Fibroblast of skin of back (primary cell): ENCODE measurements at places on chromosomes 13 and 19.
A peak's percentile ranks its signal among the peaks of the same experiment; 100 is the strongest.

DNA sequence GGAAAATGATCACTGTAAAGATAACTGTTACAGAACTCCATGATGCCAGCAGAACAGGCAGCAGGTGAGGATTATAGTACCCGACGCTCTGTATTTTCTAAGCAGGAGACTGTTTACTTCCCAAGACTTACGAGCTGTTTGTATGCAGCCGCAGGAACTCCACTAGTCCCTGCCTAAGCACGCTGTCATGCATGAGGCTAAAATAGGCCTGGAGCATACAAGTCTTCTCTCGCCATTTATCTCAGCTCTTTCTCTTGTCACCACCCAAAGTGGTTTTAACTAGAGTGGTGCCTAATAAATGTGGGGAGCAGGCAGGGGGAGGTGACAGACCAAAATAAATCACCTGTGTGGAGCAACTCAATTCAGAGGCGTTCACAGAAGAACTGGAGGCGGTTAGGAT is 175.8 kb downstream of the TDRD3 start:
- DNase-seq: no peak

GRCh38 chr19:13017306-13018034 is 22.2 kb downstream of the NFIX start:
- no peak for DNase-seq

DNA sequence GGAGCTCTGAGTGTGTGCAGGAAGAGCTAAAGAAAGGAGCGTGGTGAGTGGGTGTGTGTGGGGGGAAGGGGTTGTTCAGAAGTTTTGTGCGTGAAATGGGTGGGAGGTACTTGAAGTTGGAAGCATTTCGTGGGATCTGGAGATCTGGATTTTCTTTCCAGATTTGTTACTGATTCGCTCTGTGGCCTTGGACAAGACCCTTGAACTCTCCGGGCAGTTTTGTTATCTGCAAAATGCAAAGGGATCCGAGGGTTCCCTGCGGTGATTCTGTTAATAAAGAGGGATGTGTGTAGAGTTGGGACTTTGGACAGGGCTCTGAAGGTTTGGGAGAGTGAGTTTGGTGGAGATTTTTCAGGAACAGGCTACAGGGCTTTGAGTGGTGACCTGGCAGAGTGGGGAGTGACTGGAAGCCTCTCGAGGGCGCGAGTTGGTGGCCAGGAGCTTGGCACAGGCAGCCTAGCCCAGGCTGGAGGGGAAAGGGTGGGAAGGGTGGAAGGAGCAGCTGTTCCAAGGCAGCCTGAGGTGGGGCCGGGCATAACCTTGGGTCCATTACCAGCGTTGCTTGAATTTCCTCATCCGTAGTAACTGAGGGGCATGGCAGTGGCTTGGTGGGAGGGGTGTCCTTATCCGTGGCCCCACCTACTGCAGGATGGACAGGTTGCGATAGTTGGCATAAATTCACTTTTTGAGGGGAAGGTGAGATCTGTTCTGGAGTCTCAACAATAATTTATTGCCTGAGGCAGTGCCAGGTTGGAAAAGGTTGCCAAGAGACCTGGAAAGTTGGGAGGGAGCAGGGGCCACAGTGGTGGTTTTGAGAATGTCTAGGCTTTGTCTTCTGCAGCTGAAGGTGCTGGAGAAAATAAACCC is 2.1 kb downstream of the ACTN4 start:
- no peak for DNase-seq

DNA sequence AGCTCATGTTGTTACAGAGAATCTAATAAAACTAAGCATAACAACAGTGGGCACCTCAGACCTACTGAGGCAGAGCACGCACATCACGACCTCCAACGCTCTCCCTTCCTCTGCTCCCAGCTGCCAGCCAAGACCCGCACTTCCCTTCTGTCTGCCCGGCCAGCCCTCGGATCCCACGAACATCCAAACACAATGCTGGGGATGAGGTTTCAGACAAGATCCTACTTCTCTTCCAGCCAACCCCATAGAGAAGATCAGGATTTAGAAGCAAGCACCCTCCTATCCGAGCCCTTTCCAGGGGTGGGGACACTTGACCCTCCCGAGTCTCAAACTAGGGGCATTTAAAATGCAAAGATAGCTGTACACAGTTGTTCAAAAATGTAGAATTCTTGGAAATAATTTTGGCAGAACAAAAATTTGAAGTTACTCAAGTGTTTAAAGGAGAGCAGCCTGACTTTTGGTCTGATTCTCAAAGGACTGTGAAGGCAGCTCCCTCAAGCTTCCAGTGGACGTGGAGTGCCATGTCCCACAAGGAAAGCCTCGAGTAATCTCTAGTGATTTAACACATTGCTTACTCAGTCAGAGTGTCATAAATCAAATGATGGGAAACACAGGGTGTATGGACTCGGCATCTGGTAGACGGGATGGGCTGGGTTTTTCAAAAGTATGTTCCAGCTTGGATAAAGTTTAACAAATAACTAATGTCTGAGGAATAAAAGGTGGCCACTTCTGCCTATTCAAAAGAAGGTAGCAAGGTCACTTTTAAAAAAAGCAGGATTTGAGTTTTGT is 32.8 kb downstream of the ANKRD10 start:
- no peak for DNase-seq

DNA sequence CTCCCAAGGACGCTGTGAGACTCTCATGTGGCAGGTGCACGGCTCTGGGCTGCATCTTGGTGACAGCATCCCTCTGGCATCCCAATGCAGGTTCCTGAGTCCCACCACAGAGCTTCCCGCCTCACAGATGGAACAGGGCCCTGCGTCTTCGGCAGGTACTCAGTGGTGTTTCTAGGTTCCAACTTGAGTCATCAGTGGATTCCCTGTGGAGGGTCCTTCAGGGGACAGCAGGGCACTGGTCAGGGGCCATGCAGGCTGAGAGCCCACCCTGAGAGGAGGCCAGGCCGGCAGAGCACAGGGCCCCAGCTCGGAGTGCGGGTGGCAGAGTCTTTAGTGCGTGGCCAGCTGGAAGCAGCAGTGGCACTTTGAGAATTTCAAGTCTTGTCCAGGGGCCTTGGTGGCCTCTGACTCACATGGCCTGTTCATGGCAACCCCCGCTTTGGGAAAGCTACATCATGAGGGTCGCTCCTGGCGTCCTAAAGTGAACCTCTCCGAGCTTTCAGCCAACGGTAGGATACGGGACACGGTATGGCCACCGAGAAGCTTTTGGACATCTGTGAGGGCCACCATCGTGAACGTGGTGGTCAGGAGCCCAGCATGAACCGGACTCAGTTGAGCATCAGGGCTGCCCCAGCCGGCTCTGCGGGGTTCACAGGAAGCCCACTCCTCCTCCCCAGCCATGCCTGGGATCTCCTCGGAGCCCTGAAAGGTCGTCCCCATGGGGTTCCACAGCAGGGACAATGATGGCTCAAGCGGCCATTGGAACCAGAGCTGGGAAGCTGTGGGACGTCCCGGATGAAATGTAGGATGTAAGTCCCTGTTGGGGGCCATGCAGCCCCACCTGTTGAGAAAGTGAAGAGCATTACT is 72.0 kb upstream of the MCF2L start:
- DNase-seq: no peak

GRCh38 chr13:111076155-111077013 is 38.7 kb upstream of the ARHGEF7 start:
- DNase-seq: no peak

DNA sequence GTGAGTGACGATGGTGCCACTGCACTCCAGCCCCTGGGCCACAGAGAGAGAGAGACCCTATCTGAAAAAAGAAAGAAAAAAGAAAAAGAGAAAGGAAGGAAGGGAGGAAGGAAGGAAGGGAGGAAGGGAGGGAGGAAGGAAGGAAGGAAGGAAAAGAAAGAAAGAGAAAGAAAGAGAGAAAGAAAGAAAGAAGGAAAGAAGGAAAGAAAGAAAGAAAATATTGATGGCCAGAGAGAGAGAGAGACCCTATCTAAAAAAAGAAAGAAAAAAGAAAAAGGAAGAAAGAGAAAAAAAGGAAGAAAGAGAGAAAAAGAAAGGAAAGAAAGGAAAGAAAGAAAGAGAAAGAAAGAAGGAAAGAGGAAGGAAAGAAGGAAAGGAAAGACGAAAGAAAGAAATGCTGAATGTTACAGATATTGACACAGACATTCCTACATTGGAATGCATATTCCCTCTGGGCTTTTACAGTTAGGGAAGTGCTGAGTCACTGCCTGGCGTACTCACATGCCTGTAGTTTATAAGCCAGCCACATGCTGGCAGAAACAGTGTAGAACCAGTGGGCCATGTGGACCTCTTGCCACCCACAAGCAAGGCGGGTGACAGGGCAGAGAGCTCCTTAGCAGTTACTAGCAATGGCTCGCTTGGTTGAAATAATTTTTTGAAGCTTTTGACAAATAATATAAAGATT is 34.6 kb upstream of the SLC46A3 start:
- DNase-seq: peak; percentile 97

GRCh38 chr19:30117636-30118145 is 175.7 kb downstream of the URI1 start:
- no peak for DNase-seq

DNA sequence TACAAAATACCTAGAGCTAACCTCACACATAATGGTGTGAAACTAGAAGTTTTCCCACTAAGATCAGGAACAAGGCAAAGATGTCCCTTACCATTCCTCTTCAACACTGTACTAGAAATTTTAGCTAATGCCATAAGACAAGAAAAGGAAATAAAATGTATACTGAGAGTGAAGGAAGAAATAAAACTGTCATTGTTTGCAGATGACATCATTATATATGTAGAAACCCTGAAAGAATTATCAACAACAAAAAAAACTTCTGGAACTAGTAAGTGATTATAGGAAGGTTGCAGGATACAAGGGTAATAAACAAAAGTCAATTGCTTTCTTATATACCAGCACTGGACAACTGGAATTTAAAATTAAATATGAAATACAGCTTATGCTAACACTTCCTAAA is 93.7 kb downstream of the TNFSF11 start:
- no peak for DNase-seq

DNA sequence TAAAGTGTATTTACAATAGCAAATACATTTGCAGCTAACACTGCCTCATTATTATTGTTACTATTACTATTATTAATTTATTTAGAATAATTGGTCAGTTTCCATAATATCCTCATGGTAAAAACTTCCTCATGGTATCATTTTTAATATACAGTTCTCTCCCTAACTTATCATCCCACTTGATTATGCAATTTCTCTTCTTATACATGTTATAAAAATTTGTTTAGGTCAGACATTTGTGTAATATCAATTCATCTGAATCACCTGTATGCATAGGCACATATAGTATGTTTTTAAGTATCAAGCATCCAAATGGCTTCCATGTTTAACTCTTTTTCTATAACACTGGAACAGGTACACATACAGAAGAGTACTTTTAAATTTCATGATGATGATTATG is 210.8 kb upstream of the STARD13 start:
- DNase-seq: no peak

DNA sequence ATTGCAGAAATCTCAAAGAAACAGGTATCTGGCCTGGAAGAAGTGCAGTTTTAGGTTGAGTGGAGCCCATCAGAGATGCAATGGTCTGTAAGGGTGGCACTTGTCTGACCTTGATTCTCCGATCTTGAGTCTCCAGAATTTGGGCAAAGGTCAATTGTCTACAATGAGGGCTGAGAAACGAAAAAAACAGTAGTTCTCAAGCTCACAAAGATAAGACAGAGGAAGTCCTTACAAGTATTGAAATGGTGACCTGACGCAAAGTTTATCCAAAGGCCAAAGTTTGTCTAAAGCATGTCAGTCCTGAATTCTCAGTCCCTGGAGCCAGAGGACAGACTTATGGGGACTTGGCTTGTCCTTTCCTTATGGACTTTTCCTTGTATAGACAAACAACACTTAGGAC is 40.3 kb downstream of the CYSLTR2 start:
- no peak for DNase-seq

DNA sequence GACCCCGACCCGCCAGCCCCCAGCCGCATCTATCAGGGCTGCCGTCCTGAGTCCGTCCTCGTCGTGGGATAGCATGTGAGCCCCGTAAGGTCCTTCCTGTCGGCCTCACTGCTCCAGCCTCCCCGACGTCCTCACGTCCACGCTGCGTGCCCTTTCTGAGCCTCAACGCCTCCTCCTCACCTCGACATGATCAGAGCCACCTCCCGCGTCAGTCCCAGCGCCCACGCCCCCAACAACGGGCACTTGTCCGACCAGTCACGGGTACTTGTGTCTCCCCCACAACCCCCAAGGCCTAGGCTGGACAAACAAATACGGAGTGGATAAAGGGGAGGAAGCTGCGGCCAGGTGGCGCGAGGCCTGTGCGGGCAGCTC is 665 bp downstream of the ZNF497 start:
- peak; percentile 56 for DNase-seq

DNA sequence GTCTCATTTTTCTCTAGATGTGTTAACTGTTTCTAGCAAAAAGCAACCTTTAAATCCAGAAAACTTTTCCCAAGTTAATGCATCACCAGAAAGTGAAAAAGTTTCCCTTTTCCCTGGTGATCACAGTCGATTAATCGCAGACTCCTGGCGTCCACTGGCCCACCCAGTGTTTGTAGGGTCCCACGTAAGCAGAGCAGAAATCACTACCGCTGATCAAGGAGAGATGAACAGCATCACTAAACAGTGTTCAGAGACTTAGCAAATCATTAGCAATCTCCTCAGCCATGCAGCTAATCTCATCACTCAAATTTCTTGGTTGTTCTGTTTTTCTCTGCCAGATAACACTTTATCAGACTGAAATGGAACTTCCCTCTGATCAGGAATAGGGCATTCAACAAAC is 184.2 kb downstream of the EFNB2 start:
- DNase-seq: no peak

- no peak for DNase-seq
Measured at GRCh38 chr13:43963726-43964125, 84.0 kb downstream of the LACC1 start.

DNA sequence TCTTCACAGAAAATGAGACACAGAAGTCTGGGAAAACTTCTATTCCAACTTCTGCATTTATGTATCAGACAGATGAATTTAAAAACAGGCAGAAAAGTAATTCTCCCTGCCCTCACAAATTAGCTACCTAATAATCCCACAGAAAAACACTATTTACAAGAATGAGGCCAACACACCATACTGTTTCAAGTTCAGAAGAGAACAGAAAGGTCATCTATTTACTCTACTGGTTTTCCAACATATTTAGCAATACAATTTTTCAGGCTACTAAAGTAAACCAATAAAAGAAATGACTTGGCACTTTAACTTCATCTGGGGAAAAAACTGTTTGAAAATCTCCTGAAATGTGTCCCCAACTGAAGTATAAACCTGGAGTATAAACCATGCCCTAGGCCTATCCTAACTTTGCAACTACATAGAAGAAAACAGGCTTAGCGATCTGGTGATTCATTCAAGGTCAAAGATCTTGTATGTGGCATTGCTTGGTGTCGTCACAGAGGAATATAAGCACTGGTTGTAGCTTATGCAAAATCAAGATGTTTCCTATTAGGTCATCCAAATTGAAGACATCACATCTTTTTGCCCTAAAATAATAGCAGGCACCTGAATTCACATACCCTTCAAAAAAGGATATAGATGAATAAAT is 20.1 kb upstream of the EBPL start:
- no peak for DNase-seq

- DNase-seq: no peak
Measured at GRCh38 chr19:51450730-51451307, 7.4 kb downstream of the SIGLEC8 start.
